ENCODE measurements at places on chromosomes 2 and 18.

- no peak for DNase-seq
Observed at GRCh38 chr2:64635976-64636911, 17.5 kb downstream of the SERTAD2 start.

- no peak for DNase-seq
Observed at GRCh38 chr2:176088937-176089842, 3.3 kb upstream of the HOXD13 start.

- no peak for DNase-seq
Observed at GRCh38 chr2:215138479-215138878, at the start of gene ABCA12. Gene ABCA12 (minus strand): TSS chr2:215138626. CDS start chr2:215138208, 418 bp downstream.

DNA sequence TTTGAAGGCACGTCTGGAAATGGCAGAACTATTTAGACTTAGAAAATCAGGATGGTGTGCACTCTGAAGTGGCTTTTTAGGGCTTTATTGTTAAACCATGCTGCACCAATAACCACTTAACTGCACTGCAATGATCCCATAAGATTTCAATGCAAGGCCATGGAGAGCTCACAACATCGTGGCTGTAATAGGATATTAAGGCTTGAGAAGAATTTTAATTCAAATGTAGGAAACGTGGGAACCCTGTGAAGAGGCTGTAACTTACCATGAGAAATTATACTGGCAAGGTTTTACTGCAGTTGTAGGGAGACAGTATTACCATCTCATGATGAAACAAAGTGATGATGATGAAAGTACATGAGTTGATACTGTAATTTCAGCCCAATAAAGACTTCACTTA is 242.5 kb downstream of the AFF3 start:
- no peak for DNase-seq

GRCh38 chr2:196128749-196129148 is 42.6 kb downstream of the STK17B start:
- DNase-seq = no peak

DNA sequence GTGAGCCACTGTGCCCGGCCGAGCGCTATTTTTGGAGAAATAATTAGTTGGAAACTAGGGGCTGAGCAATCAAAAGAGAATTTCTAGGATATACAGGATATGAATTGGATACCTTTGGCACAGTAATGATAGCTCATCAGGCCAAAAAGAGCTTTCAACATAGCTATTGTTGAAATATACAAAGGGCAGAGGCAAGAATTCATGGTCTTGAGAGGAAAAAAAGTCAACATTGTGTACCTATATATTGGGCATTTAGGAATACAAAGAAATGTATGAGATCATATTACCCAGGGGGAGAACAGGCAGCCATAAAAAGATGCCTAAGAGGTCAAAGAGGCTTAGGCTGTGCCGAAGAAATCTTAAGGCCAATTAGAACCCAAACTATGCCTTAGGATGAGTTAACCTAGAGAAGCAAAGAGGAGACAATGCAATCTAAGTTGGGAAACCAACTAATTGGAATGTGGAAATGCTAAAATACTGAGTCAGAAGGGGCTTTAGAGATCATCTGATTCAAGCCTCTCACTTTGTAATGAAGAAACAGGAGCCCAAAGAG is 99.0 kb downstream of the RBBP8 start:
- DNase-seq = no peak

DNA sequence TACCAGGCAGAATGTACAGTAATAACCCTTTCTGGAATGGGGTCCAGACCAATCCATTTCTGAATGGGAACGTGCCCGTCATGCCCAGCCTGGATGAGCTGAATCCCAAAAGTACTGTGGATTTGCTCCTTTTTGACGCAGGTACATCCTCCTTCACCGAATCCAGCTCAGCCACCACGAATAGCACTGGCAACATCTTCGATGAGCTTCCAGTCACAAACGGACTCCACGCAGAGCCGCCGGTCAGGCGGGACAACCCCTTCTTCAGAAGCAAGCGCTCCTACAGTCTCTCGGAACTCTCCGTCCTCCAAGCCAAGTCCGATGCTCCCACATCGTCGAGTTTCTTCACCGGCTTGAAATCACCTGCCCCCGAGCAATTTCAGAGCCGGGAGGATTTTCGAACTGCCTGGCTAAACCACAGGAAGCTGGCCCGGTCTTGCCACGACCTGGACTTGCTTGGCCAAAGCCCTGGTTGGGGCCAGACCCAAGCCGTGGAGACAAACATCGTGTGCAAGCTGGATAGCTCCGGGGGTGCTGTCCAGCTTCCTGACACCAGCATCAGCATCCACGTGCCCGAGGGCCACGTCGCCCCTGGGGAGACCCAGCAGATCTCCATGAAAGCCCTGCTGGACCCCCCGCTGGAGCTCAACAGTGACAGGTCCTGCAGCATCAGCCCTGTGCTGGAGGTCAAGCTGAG is 89.6 kb downstream of the SH3BP4 start:
- no peak for DNase-seq

- no peak for DNase-seq
Observed at GRCh38 chr2:184302506-184302905, 295.8 kb upstream of the ZNF804A start.

GRCh38 chr2:207530160-207531031 is 634 bp downstream of the CREB1 start:
- peak; percentile 16 for DNase-seq

GRCh38 chr2:62603154-62603712 is 97.2 kb upstream of the TMEM17 start:
- no peak for DNase-seq

DNA sequence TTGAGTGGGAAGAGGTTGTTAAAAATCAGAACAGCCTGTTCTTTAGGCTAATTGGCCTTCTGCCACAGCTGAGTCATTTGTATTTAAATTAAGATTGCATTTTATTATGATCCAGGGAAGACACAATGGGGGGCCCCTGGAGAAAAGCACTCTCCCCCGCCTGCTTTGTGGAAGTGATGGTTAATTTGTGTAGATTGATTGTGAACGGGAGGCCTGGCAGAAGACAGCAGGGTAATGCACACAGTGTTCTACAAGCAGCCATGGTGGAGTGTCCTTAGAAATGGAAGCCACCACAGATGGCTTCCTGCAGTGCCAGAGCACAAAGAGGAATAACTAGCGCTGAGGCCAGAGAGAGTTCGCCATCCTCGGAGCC is 19.6 kb downstream of the RAMP1 start:
- DNase-seq = no peak

DNA sequence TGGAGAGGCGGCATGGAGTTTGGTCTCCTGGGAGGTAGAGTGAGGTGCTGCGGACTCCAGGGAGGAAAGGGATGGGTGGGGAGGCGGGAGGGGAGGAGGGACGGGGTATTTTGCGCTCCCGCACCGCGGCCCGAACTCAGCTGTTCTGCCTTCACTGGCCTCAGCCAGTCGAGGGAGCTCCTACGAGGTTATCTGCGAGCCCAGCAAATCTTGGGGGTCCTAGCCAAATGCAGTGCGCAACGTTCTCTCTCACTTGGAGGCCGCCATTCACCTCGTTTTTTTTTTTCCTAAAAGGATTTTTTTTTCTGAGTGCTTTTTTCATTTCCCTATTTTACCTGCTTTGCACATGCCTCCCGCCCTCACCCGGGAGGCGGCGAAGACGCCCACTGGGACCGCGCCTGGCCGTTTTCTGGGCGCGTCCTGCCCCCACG is 877 bp upstream of the BCL2L11 start:
- DNase-seq = no peak

DNA sequence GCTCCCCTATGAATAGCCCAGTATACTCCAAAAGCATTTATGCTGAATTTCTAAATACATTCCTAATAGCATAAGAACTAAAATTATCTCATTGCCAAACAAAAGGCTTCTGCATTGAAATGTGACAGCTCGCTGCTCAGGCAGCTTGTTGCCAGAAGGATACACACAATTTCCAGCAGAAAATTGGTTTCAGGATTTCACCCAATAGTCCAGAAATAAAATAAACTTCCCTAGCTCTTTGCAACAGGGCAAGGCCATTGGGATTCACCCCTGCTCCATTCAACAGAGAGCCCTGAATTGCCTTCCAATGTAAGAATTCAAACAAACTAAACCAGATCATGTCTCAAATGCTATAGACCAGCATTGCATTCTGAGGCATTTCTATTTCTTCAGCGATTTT is 70.7 kb downstream of the RBM43 start:
- no peak for DNase-seq

- no peak for DNase-seq
Observed at GRCh38 chr18:79275992-79276391, 119.7 kb upstream of the NFATC1 start.

DNA sequence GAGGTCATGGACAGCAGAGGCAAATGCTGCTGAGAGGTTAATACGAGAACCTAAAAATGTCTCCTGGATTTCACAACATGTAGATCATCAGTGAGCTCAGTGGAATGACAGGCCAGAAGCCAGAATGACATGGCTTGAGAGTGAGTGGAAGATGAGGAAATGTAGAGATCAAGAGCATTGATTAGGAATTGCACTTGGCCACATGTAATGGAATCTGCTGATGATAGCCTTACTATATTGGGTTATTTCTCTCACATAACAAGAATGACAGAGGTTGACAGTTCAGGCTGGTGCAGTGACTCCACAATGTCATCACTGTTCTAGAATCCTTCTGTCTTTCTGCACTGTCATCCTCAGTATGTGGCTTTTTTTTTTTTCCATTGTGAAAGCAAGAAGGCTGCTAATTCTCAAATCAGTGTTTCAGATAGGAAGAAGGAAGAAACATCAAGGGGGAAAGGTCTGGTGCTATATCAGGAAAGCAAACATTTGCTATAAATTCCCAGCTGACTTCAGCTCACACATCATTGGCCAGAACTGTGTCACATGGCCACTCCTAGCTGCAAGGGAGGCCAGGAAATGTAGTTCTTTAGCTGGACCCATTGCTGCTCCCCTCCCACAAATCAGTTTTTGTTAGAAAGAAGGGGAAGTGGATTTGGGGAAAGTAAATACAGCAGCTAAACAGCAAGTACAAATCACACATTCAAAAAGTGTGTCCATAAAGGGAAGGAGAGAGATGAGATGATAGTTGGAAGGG is 127.2 kb downstream of the FAM161A start:
- no peak for DNase-seq

GRCh38 chr2:196205881-196206435 is 34.6 kb upstream of the STK17B start:
- DNase-seq = no peak

DNA sequence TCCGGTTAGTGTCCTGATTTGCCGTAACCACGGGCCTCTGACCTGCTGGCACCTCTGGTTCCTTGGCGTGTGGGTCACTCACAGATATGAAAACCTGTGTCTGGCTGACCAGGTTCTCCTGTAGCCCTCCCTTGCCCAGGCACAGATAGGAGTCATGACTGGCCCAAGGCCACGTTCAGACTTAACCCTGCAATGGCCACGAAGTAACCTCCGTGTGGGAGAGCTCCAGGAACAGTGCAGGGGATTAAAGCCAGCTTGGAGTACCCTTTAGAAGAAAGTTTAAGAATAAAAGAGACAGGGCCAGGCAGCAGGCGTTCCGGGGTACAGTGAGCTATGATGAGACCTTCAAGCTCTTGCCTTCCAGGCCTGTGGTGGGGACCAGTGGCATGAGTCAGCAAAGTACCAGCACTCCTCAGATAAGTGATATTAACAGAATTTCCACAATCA is 25.5 kb downstream of the CENPO start:
- DNase-seq = no peak

DNA sequence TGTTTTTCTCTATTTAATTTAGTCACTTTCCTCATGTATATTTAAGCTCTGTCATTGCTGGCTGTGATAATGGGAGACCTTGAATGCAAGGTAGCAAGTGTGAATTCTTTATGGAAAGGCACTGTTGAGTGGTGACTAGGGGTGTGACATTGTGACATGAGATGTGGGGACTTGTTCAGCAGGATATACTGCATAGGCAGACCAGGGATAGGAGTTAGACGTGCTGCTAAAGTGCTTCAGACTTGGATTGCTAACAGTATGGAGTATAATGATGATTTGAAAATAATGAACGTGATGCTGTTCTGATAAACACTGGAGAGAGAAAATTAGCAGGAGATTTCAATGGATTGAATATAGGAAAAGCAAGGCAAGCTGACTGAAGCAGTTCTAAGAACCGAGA is 135.1 kb downstream of the NCOA1 start:
- no peak for DNase-seq

DNA sequence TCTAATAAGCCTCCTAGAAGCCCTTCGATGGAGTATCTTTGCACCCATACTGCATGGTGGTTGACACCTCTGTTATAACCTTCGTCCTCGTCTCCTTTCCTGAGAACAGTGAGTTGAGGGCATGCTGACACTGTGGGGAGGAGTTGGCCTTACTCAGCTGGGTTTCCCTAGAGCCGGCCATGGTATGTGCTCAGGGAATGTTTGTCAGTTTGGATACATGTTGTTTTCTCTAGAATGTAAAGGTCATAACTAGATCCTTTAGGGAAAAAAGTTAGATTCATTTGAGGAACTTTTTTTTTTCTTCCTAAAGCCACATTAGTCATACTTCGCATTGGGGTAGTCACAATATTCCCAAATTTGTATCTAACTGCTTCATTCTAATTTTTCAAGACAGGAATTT is 106.0 kb upstream of the FOSL2 start:
- DNase-seq = no peak

- DNase-seq = no peak
Observed at GRCh38 chr2:134712299-134712698, 6.5 kb downstream of the TMEM163 start.

GRCh38 chr18:2087877-2088673 is 483.2 kb downstream of the METTL4 start:
- no peak for DNase-seq

GRCh38 chr18:26656944-26657536 is 108.7 kb upstream of the KCTD1 start:
- DNase-seq = no peak

- no peak for DNase-seq
Observed at GRCh38 chr2:200422071-200422470, 87.8 kb downstream of the KCTD18 start.

DNA sequence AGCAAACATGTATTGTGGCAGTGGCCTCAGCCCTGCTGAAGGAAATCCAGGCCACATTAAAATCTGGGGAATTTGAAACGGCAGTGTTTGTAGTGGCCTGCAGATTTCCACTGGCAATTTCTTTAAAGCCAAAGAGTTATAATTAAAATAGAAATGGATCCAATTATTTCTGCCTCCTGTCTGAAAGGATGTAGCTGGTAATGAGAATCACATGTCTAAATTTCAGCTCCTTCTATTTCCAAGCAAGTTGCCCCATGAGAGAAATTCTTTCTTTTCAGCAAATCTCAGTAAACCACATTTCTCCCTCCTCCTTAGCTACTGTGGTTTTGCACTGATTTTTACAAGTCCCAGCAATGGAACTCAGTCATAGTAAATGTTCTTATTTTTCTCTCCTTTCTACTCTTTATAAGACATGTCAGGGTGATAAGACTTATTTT is 55.4 kb upstream of the ZNF396 start:
- DNase-seq = no peak

GRCh38 chr2:43142921-43143438 is 83.4 kb downstream of the ZFP36L2 start:
- DNase-seq = no peak

Data from stimulated activated CD8-positive, alpha-beta memory T cell treated with anti-CD3 and anti-CD28 coated beads, Interleukin-12 subunit alpha, Interleukin-12 subunit beta, amount 100 ng/mL, for 1 hour (primary cell).